ENCODE measurements at places on chromosomes 4 and X. TPM values are rescaled to one million over a fixed set of nuclear protein-coding genes. Genes with fewer than 3 reads are reported as not detected.

DNA sequence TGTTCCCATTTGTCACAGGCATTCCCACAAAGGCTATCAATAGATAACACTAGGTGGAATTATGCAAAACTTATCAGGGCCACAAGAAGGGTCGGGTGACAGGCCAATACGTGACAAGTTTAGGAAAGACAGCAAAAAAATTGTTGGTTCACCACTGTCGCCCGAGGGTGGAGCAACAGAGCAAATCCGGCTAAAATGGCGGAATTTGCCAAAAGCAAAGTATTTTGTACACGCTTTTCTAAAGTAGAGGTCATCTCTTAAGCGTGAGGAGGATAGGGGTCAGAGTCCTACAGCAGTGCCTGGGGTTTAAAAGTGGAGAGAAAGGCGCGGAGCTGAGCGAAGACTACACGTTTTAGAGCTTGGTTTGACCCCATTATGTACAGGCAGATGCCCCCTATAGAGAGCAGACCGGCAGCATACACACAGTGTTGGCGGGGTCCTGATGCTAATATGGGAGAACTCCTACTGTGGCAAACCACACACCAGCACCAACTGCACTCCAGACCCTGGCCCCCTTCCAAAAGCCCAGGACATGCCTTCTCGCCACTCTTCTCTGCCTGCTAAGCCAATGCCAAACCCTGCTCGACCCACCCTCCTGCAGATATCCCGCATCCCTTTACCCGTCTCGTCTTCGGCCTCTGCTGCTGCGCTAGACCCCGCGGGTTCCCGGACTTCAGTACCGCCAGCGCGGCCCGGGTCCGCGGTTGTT, 733 bp downstream of the CCNA2 start:
- peak; percentile 52 for DNase-seq

DNA sequence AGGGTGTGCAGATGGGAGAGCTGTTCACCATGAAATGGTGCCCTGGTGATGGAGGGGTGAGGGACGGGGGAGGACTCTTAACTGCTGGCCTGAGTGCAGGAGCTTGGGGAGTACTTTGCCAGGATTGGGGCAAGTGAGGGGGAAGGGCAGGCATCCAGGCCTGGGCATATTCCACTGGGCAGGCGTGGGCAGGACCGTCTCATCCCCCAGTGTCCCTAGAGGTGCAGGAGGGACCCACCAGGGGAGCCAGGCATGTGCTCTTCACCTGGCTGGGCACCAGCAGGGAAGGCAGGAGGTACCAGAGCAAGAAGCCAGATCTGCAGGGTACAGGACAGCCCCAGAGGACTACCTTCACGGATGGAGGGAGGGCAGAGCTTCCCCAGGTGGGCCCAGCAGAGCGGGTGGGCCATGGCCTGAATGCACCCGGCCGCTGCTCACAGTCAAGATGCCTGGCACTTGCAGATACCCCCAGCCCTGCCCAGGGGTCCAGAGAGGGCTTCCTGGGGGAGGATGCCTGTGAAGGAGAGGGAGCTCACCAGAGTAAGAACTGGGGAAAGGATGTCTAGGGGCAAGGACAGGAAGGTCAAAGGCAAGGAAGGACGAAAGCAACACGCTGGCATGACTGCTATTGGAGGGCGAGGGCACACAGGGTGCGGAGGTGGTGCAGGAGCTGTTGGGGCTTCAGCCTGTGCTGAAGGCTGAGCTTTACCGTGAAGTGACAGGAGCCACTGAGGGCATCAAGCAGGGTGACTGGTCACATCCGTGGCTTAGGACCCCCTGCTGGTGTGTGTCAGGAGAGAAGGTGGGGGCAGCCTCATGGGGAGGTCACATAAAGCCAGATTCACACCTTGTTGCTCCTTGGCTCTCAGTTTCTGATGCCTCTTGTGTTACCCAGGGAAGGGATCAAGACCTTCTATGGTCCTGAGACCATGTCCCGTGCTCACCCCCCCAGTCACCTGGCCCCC, 68.2 kb upstream of the NKX1-1 start:
- DNase-seq = no peak

DNA sequence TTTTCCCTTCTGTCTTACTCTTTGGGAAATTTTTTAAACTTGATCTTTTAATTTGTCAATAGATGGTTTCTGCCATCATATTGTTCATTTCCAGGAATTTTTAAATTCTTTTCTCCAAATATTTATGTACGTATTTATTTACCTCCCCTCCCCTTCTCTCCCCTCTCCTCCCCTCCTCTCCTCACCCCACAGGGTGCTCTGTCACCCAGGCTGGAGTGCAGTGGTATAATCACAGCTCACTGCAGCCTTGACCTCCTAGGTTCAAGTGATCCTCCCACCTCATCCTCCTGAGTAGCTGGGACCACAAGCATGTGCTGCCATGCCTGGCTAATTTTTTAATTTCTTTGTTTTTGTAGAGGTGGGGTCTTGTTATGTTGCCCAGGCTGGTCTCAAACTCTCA, 73.8 kb downstream of the WWC2 start:
- no peak for DNase-seq

The PITX2 gene
- 0.59 TPM for total RNA-seq

The SHISA3 gene
- 0.09 TPM for total RNA-seq
